ENCODE measurements at places on chromosomes 1 and 21. TPM values are rescaled to one million over a fixed set of nuclear protein-coding genes. Genes with fewer than 3 reads are reported as not detected.
A peak's percentile ranks its signal among the peaks of the same experiment; 100 is the strongest.

DNA sequence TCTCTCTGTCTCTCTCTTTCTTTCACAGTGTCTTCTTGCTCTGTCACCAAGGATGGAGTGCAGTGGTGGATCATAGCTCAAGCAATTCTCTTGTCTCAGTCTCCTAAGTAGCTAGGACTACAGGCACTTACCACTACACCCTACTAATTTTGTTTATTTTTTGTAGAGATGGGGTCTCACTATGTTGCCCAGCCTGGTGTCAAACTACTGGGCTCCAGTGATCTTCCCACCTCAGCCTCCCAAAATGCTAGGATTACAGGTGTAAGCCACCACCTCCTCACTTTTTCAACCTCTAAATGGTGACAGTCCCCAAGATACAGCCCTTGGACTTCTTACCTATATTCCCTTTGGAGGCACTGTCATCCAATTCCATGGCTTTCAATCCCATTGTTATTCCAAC is 50.5 kb upstream of the PUM1 start:
- H3K27me3 ChIP-seq = peaks cover 2% of the 10 kb centered on the region
- H3K27ac ChIP-seq = no peak overlapping the region
- no peaks in the 10 kb centered on the region for H3K36me3 ChIP-seq
- no peak overlapping the region for H3K4me3 ChIP-seq

DNA sequence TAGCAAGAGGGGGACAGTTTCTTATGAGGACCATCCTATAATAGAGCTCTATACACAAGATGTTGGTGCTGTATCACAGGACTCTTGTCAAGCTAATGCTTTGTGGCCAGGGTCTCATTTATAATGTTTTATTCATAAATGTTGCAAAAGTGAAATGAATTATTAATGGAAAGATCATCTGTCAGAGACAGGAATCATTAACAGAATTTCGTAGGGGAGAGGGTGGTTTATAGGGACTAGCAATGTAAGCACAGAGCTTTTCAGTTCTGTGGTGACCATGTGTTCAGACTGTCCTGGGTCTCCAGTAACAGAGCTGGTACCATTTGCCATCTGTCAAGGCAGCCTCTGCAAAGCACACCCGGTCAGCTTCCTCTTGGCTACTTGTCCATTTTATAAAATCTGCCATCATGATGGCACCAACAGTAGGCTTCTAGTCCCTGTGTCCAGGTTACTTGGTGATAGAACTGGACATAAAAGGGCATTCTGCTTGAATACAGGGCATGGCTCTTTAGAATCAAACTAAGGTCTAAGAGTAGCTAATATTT is 36.2 kb downstream of the LPAR3 start:
- H3K4me3 ChIP-seq = no peak overlapping the region
- H3K27ac ChIP-seq = no peak overlapping the region
- H3K27me3 ChIP-seq = no peaks in the 10 kb centered on the region
- peaks cover 24% of the 10 kb centered on the region for H3K36me3 ChIP-seq
- DNase-seq = no peak

- H3K4me3 ChIP-seq = no peak overlapping the region
- no peak overlapping the region for H3K27ac ChIP-seq
- no peaks in the 10 kb centered on the region for H3K36me3 ChIP-seq
Measured at GRCh38 chr21:37688952-37689659, 227.2 kb downstream of the KCNJ6 start.

GRCh38 chr1:180382326-180383115 is 119.9 kb downstream of the ACBD6 start:
- no peak for DNase-seq
- H3K4me3 ChIP-seq = no peak overlapping the region
- peaks cover 7% of the 10 kb centered on the region for H3K4me1 ChIP-seq
- H3K36me3 ChIP-seq = peaks cover 53% of the 10 kb centered on the region

- H3K36me3 ChIP-seq = no peaks in the 10 kb centered on the region
- no peaks in the 10 kb centered on the region for H3K27me3 ChIP-seq
- DNase-seq = no peak
- H3K4me1 ChIP-seq = no peaks in the 10 kb centered on the region
- H3K4me3 ChIP-seq = no peak overlapping the region
- no peak overlapping the region for H3K27ac ChIP-seq
Measured at GRCh38 chr1:56180520-56181190, 398.7 kb downstream of the PLPP3 start.

DNA sequence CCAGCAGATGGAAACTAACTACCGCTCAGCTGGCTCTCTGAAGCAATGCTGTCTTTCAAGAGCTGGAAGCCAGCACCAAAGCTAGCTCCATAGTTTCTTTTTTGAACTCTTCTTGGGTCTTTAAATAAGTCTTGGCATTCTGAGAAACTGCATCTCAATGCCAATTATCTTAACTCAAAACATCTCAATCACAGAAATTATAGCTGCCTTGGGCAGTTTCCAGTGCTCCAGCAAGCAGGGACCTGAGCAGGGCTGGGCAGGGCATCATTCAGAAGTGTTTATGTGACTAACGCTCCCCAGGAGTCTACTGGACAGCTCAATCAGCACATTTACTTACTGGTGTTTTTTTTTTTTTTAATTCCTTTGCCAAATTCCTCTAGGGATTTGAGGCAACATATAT is 18.3 kb upstream of the PADI4 start:
- no peak overlapping the region for H3K4me3 ChIP-seq
- H3K4me1 ChIP-seq = no peaks in the 10 kb centered on the region
- H3K27me3 ChIP-seq = peaks cover 20% of the 10 kb centered on the region
- no peaks in the 10 kb centered on the region for H3K36me3 ChIP-seq

- peaks cover 15% of the 10 kb centered on the region for H3K36me3 ChIP-seq
- H3K4me3 ChIP-seq = peak overlapping the region; percentile 66
- H3K4me1 ChIP-seq = peaks cover 16% of the 10 kb centered on the region
Measured at GRCh38 chr1:1157426-1157913, 16.2 kb upstream of the TTLL10 start.

DNA sequence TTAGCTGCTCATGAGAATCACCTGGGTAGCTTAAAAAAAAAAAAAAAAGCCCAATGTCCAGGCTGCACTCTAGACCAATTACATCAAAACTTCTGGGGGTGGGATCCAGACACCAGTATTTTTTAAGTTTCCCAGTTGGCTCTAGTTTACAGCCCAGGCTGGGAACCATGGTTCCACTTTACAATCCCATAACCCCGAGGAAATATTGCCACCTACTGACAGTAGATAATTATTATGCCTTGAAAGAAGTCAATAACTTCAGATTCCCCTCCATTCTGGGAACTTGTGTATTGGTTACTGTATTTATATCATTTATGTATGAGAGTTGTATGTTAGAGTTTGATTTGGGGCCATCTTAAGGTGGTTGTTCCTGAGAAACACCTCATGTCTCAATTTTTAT is 100.2 kb downstream of the SPATA46 start:
- no peaks in the 10 kb centered on the region for H3K36me3 ChIP-seq
- no peak overlapping the region for H3K27ac ChIP-seq
- H3K4me3 ChIP-seq = no peak overlapping the region
- peaks cover 26% of the 10 kb centered on the region for H3K27me3 ChIP-seq

DNA sequence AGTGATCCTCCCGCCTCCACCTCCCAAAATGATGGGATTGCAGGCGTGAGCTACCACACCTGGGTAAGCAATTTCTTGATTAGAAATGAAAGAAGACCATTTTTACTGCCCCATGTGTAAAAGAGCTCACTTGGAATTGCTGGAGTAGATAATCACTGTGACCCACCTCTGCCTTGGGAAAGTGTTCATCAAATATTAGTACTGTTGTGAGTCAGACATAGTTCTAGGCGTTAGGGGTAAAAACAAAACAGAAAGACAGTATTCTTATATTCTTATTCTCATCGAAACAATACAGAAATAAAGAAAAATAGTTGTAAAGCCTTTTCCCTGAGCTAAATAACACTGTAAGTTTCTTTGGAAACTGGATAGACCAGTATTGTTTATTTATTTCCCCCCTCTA is 36.2 kb downstream of the CELF3 start:
- DNase-seq = no peak
- H3K27ac ChIP-seq = no peak overlapping the region
- H3K36me3 ChIP-seq = peaks cover 5% of the 10 kb centered on the region
- H3K4me3 ChIP-seq = no peak overlapping the region

DNA sequence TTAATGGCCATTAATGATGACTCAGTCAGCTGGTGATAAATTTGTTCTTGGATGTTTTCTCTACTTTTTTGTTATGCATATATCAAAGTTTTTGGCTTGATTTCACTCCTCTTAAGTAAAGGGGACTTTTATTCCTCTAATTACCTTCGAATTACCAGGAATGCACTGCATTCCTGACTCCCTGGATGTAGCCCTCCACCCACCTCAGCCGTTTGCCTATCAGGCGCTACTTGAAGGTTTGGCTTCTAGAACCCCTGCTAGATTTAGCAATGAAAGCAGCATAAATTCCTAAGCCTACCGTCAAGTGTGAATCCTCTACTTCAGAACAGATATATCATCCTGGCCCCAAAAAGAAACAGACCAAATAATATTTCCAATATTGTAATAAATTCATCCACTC is 387.8 kb upstream of the ADGRL2 start:
- no peak for DNase-seq
- no peaks in the 10 kb centered on the region for H3K27me3 ChIP-seq
- H3K4me1 ChIP-seq = no peaks in the 10 kb centered on the region
- no peak overlapping the region for H3K4me3 ChIP-seq

- H3K27ac ChIP-seq = no peak overlapping the region
- peaks cover 7% of the 10 kb centered on the region for H3K4me1 ChIP-seq
- H3K36me3 ChIP-seq = no peaks in the 10 kb centered on the region
- peaks cover 30% of the 10 kb centered on the region for H3K27me3 ChIP-seq
- no peak overlapping the region for H3K4me3 ChIP-seq
- DNase-seq = no peak
Measured at GRCh38 chr1:153578490-153578889, 12.8 kb upstream of the S100A2 start.

DNA sequence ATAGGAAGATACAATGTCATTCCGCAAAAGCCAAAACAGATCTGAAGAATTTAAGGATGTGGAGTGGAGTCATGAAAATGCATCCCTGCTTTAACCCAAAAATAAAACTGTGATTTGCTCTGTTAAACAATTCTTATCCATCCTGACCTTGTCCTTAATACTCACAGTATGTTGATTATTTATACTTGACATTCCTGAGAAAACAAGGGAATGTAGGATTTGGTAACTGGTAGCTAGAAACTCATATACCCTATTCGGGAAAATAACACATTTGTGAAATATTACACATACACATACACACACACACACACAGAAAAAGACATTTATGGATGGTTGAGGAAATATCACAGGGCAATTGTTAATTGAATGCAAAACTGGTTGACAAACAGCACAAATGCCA is 80.2 kb downstream of the FMN2 start:
- no peak for DNase-seq
- H3K4me3 ChIP-seq = no peak overlapping the region
- no peak overlapping the region for H3K27ac ChIP-seq
- no peaks in the 10 kb centered on the region for H3K27me3 ChIP-seq
- H3K36me3 ChIP-seq = no peaks in the 10 kb centered on the region

- no peaks in the 10 kb centered on the region for H3K27me3 ChIP-seq
- peak; percentile 57 for DNase-seq
- peaks cover 15% of the 10 kb centered on the region for H3K4me1 ChIP-seq
- no peak overlapping the region for H3K4me3 ChIP-seq
- H3K36me3 ChIP-seq = peaks cover 5% of the 10 kb centered on the region
- no peak overlapping the region for H3K27ac ChIP-seq
Measured at GRCh38 chr1:25572708-25573590, 29.5 kb downstream of the LDLRAP1 start.

DNA sequence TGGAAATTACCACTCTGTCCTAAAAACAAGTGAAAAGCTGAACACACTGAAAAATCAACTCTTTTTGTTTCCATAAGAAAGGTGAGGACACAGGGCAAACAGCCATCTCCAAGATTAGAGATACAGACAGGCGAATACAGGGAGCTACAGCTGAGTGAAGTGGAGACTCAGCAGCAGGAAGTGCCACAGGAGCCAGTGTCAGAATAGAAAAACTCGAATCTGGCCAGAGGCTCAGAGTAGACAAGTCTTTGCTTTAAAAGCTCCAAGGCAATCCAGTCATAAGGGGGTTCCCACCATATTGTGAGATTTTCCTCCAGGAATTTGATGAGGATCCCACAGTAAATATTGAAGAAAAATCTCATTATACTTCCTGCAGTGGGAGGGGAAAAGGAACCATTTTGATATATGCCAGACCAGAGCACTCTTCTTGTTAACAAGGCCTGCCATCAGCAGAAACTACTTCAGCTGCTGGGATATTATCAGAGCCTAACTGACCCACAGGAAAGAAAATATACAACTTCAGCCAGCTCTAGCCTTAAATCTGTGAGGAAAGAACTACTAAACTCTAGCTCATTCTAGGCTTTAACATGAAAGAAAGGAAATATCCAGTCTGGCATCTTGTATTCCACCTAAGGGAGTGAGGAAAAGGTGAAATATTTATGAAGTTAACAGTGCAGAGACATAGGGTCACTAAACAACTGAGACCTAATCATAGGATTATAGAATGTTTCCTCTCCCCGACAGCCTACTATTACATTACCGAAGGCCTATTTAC is 256.2 kb upstream of the OLFM3 start:
- no peak overlapping the region for H3K4me3 ChIP-seq
- H3K27me3 ChIP-seq = no peaks in the 10 kb centered on the region
- no peak for DNase-seq
- no peaks in the 10 kb centered on the region for H3K36me3 ChIP-seq
- no peak overlapping the region for H3K27ac ChIP-seq

The SPATA21 gene
- total RNA-seq = not detected

The NFASC gene
- not detected for total RNA-seq

The DNALI1 gene
- 0.47 TPM for total RNA-seq

DNA sequence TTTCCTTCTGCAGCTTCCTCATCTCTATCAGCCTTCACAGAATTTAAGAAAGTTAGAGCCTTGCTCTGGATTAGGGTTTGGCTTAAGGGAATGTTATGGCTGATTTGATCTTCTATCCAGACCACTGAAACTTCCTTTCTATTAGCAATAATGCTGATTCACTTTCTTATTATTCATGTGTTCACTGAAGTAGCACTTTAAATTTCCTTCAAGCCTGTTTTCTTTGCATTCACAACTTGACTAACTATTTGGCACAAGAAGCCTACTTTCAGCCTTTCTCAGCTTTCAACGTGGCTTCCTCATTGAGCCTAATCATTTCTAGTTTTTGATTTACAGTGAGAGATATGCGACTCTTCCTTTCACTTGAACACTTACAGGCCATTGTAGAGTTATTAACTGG is 528.5 kb downstream of the PLPP3 start:
- H3K4me3 ChIP-seq = no peak overlapping the region
- no peak for DNase-seq
- no peaks in the 10 kb centered on the region for H3K36me3 ChIP-seq
- no peak overlapping the region for H3K27ac ChIP-seq
- H3K27me3 ChIP-seq = no peaks in the 10 kb centered on the region

DNA sequence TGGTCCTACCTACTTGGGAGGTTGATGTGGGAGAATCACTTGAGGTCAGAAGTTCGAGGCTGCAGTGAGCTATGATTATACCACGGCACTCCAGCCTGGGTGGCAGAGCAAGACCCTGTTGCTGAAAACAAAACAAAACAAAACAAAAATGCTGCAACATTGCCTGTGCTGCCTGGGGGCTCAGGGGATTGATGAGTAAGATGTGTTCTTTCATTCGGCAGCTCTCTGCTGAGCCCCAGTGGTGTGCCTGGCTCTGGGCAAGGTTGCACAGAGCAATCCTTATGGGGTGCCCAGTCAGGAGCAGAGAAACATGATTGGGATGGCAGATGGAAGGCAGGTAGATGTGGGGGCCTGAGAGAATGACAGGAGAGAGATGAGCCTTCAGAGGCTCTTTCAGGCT is 28.6 kb upstream of the KDM4A start:
- no peaks in the 10 kb centered on the region for H3K4me1 ChIP-seq
- no peak overlapping the region for H3K27ac ChIP-seq
- H3K36me3 ChIP-seq = no peaks in the 10 kb centered on the region
- peaks cover 2% of the 10 kb centered on the region for H3K27me3 ChIP-seq
- no peak for DNase-seq

The PLK3 gene
- 57.5 TPM for total RNA-seq

All from activated CD4-positive, alpha-beta T cell treated with anti-CD3 and anti-CD28 coated beads, Interleukin-2, amount 10 ng/mL, durations not matched to agents 7 days and 5 days (primary cell).